Mesenteric fat pad (tissue), 1 donor: ENCODE measurements at places on chromosomes 3 and 15. TPM values are rescaled to one million over a fixed set of nuclear protein-coding genes. Genes with fewer than 3 reads are reported as not detected.

The CD96 gene
- 6.9 TPM for total RNA-seq

The ERC2 gene
- total RNA-seq, result 1.1 TPM

The PDCD10 gene
- total RNA-seq, result 37.7 TPM

The CHRFAM7A gene
- 3.5 TPM for total RNA-seq

The SCG5 gene
- total RNA-seq, result 5.3 TPM

The KBTBD12 gene
- total RNA-seq, result 0.10 TPM

The A4GNT gene
- not detected for total RNA-seq

The CHRNA3 gene
- total RNA-seq, result not detected

The CPNE9 gene
- total RNA-seq, result not detected

DNA sequence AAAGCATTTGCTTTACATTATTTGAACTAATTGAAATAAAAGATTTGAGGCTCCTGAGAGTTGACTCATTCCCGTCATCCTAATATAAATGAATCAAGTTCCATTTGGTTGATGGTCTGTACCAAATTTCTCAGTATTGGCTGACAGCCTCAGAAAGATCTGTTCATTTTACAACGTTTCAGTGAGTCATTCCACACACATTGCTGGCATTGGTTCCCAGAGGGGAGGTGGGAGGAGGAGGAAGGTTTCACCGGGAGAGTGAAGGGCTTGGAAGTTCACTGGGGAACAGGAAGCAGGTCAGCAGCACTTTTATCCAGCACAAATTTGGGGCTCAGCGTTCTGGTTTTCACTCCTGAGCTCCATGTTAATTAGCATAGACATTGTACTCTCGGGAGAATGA is 176.7 kb upstream of the CADPS start:
- DNase-seq, result no peak

GRCh38 chr3:48428572-48429316 is 1.1 kb downstream of the PLXNB1 start:
- DNase-seq, result no peak

- DNase-seq, result no peak
Observed at GRCh38 chr3:21979706-21980105, 228.7 kb upstream of the ZNF385D start.

GRCh38 chr3:157531771-157532170 is 28.6 kb upstream of the VEPH1 start:
- no peak for DNase-seq

- DNase-seq, result no peak
Observed at GRCh38 chr3:154102225-154102624, 19.0 kb upstream of the ARHGEF26 start.

- DNase-seq, result no peak
Observed at GRCh38 chr3:33652736-33653135, 65.3 kb downstream of the CLASP2 start.

DNA sequence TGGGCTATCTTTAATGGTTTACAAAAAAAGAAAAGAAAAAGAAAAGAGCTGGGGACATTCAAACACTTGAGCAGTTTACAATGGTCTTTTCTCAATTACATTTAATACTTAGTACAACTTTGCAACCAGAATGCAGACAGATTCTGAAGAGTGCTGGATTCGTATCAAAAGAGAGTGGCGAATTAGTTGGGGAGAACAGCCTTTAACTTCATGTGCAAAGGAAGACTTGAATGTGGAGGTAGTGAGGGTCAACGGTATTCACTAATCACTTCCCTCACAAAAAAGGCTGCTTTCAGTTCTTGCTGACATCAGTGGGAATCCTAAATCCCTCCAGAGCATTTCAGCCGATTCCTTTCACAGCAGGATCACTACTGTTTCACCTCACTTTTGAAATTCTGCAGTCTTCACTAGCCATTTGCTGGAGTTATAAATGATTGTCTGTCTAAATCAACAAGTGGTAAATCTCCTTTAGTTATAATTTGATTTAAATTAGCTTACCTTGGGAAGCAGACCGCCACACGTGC is 323.0 kb upstream of the SEMA6D start:
- no peak for DNase-seq

GRCh38 chr15:77052556-77052955 is 18.4 kb downstream of the TSPAN3 start:
- DNase-seq, result no peak

DNA sequence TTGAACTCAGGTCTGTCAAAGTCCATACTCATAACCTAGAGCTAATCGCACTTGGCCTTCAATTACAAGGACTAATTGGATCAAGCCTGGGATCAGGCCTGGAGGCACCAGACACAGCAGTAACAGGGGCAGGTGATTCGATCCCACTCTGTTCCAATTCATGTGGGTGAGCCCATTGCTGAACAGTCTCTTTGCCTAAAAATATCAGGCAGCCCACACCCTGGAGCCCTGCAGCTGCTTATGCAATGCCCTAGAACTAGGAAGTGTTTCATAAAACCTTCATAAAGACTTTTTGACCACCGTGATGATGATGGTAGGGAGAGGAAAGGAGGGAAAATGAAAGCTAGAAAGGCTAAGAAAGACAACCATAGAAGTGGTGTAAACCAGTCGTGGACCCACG is 47.8 kb upstream of the NEO1 start:
- no peak for DNase-seq

DNA sequence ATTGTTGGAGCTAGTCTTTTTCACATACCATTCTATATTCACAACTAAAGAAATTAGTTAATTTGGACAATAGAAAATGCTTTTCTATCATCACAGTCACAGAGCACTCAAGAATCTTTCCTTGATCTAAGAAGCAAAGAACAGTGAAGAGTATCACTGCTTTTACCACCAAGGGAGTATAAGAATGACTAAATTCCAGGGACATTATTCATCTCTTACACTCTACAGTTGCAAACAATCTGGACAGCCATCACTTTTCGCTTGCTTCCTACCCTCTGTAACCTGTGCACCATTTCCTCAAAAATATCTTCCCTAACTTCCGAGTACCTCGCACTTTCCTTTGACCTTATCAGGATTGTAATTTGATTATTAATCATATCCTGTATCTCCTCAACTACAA is 359.5 kb upstream of the TMCO5A start:
- no peak for DNase-seq

- DNase-seq, result no peak
Observed at GRCh38 chr3:8516047-8516661, 14.5 kb downstream of the LMCD1 start.
